ENCODE measurements at places on chromosomes 11 and 22.

DNA sequence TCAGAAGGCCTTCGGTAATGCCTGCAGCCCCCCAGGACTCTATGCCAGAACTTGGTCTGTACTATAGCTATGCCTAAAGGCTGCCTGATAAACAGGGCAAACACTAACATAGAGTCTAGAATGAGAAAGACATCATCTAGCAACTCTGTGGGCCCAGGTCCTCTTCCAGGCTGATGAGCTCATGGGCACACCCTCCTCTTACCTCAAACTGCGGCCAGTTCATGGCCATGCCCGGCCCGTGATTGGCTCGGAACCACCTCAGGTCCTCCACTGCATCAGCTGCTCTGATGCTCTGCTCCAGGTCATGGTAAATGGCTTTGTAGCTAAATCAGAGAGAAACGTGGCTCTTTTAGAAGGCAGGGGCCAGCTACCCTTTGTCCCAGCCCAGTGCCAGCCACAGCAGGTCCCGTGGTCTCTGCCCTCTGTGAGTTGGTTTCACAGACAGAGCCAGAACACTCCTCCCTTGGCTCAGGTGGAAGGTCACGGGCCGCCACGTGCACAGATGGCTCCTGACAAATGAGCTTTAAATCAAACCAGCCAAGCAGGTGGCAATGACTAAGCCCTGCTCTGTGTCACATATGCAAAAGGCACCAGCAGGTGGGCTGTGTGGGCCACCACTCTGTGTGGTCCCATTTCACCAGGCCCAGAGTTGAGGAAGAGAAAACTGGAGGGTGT, 25.0 kb upstream of the ARFGAP3 start:
- no peak for DNase-seq

GRCh38 chr22:46241396-46242007, 8.6 kb downstream of the CDPF1 start:
- DNase-seq, result no peak

GRCh38 chr11:63911440-63911839, 5.5 kb downstream of the RCOR2 start:
- no peak for DNase-seq

DNA sequence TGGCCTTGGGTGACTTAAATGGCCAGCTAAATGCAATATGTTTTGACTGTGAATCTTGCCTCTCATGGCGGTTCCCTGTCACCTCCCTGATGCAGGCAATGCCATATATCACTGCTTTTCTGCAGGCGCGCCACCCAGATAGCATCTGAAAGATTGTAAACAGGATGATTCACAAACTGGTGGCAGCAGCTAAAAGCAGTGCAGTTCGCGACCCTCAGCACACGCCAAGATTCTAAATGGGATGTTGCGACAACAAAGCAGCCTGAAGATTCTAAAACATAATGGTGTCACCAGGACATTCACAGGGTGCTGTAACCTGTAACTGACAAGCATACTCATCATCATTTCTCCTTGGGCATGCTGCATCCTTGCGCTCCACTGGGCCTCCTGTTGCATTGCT, 440.4 kb upstream of the CADM1 start:
- DNase-seq, result no peak

GRCh38 chr11:36002196-36002595, 58.3 kb downstream of the LDLRAD3 start:
- no peak for DNase-seq
